NCI-H446 (cell line): ENCODE measurements at places on chromosomes 13 and 19.

- DNase-seq: no peak
Observed at GRCh38 chr19:18809149-18809868, 18.2 kb upstream of the COMP start.

- DNase-seq: no peak
Observed at GRCh38 chr13:32079587-32079986, 48.0 kb downstream of the FRY start.

DNA sequence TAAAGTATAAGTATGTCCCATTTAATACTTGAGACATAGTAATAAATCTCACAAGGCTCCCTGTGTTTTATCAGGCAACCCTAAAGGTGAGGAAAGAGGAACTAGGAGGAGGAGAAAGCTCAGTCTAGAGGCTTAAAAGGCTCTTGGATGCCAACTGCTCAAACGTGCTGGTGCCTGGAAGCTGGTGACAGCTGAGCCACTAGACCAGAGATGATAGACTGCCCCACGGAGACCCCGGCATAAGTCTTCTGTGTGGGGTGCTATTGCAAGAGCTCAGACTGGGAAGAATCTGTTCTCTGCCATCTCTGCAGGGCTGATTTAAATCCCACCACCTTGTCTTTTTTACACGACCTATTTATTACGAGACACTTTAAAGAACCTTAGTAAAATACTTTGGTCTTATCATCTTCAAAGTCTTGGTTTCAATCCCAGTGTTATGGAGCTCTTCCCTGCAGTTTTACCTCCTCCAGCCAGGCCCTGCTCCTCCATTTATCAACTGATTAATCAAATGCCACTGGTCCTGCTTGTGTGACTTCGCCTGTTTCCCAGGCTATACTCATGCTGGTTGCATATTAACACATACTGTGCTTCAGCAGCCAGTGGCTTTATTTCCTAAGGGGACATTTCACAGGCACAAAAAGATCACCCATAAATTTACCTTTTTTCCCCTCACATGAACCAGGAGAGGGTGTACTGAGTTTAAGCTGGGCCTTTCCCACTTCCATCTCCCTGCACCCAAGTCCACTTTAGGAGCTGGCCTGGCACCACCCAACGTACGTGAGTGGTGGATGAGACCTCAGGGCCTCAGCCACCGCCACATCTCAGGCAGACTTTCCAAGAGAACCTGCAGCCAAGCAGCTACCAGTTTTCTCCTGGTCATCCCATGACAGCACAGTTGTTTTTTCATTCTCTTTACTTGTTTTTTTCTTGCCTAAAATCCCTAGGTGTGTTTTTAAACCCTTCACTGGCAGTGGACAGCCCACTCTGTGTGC lies 7.8 kb upstream of the ATP12A start:
- DNase-seq: no peak

DNA sequence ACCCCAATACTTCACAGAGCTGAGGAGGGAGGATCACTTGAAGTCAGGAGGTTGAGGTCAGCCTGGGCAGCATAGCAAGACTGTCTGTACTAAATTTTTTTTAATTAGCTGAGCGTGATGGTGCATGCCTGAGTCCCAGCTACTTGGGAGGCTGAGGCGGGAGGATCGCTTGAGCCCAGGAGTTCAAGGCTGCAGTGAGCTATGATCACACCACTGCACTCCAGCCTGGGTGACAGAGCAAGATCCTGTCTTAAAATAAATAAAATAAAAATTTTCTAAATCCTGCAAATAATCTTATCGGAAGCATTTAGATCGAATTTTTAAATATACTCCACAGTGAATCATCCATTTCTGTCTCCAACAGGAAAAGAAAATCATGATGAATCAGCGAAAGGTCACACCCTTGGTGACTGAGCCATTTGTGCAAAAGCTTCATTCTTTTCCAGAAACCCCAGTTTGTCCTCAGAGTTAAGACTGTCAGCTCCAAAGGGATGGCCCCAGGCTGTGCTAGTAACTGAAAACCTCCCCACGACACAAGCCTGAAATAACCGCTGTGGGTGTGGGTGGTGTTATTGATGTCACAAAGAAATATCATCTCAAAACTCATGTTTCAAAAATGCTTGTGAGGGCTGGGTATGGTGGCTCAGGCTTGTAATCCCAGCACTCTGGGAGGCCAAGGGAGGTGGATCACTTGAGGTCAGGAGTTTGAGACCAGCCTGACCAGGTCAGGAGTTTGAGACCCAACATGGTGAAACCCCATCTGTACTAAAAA lies 167.6 kb downstream of the PTPRS start:
- no peak for DNase-seq

DNA sequence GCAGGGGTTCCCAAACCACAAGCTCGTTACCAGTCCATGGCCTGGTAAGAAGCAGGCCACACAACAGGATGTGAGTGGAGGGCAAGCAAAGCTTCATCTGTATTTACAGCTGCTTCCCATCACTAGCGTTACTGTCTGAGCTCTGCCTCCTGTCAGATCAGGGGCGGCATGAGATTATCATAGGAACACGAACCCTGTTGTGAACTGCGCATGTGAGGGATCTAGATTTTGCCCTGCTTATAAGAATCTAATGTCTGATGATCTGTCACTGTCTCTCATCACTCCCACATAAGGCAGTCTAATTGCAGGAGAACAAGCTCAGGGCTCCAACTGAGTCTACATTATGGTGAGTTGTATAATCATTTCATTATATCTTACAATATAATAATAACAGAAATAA lies 677.4 kb upstream of the SLITRK6 start:
- no peak for DNase-seq

DNA sequence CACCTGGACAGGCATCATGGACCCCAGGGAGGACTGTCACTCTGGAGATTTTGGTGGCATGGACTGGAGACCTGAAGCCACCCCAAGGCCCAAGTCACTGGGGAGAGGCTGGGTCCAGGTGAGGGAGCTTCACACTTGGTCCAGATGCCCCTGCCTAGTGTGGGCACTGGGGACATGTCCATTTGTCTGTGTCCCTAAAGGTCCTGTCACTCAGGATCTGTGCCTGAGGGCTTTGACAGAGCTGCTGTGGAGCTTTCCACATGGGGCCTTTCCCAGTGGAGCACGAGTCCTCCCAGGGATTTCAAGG lies 40.5 kb upstream of the CEACAM8 start:
- DNase-seq: no peak

GRCh38 chr13:82636119-82636518 lies 1246.2 kb downstream of the SLITRK1 start:
- no peak for DNase-seq

DNA sequence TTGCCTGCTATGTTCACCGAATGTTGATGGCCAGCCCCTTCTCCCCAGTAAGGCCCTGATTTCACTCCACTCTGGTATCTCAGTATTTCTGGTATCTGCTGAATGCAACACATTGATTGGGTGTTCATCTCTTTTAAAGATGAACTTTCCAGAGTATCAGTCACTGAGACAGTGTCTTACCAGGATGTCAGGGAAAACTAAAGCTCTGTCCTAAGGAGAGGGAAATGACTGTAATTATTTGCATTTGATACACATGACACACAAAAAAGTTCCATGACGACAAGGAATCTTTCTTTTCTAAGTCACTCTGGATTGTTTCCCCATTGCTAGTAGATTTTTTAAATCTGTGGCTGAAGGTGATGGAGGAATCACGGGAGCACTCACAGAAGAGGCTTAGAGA lies 2.2 kb downstream of the GPC5 start:
- no peak for DNase-seq

DNA sequence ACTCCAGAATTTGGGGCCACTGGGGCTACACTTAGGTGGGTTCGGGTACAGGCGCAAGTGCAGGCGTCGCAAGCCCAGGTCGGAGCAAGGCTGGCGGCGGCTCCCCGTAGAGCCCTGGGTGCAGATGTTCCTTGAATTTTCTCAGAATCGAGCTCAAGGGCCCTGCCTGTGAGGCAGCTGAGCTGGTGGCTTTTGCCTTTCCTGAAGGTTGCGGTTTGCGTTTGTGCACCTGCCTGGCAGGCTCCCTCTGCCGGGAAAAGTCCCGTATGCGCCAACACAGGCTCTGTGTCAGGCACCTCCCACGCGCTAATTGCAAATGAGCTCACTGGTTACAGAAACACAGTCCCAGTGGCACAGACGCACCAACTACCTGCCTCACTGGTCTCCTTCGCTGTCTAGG lies 5.9 kb downstream of the DOHH start:
- no peak for DNase-seq

GRCh38 chr19:6613711-6614110 lies 22.8 kb upstream of the CD70 start:
- no peak for DNase-seq

- DNase-seq: no peak
Observed at GRCh38 chr13:20418953-20419352, 106.7 kb downstream of the CRYL1 start.

GRCh38 chr19:39814595-39814994 lies 19.4 kb downstream of the DYRK1B start:
- no peak for DNase-seq
